EH (cell line): ENCODE measurements at places on chromosomes 2 and 18.
A peak's percentile ranks its signal among the peaks of the same experiment; 100 is the strongest.

GRCh38 chr2:166127217-166128155, at the start of gene SCN1A:
Gene SCN1A (minus strand): TSS chr2:166128020. CDS start chr2:166073621, 54,399 bp downstream.
- peak; percentile 47 for DNase-seq

GRCh38 chr2:29663268-29663667, 258.1 kb downstream of the ALK start:
- peak; percentile 21 for DNase-seq

- DNase-seq: no peak
Observed at GRCh38 chr18:22469061-22469734, 51.5 kb upstream of the CTAGE1 start.

- DNase-seq: peak; percentile 100
Observed at GRCh38 chr18:55833543-55833942, 245.6 kb upstream of the TCF4 start.

DNA sequence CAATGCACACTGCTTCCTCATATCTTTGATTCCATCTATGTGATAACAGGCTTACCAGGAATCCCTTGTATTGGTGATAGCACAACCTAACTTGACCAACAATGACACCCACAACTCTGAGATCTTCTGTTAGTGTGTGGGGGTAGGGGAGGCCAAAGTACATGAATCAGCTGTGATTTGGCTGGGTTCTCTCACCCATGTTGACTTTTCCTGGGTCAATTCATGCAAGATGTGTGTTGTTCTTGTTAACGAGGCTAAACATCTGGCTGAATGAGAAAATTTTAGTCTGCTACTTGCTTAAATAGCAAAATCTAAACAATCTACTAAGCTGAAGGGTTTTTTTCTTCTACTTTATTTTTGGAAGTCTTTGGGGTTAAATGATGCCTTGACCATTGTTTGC, 341.2 kb upstream of the SLC14A2 start:
- DNase-seq: no peak

DNA sequence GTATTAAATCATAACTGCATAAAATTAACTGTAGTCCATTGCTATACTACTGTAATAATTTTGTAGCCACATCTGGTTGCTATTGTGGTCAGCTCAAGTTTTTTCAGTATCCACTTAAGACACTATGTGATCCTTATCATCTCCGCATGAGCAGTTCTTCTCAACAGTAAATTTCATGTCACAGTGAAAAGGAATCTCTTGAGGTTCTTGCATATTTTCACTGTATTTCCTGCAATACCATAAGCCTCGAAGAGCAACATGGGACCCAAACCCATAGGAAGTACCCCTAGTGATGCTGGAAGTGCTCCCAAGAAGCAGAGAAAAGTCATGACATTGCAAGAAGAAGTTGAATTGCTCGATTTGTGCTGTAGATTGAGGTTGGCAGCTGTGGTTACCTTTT, 86.7 kb downstream of the LDLRAD4 start:
- DNase-seq: peak; percentile 11

GRCh38 chr18:31511098-31511497, 13.1 kb downstream of the DSG2 start:
- no peak for DNase-seq
